ENCODE measurements at places on chromosomes 5 and 9.

DNA sequence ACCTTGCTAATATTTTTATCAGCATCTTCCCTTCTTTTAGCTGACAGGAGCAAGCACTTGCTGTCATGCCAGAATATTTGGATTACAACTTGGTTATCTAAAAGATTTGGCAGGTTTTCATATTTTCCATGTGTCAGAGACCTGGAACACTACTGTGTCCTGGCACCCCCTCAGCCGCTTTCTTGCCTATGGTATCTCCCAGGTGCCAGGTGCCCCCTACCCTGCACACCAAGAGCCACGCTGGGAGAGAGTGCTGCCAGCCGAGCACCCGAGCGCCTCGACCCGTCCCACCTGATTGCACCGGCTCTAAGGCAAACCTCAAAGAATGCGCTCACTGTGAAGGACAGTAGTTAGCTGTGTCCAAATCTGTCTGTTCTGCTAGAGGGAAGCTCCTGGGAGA lies 84.8 kb downstream of the GTF3C4 start:
- DNase-seq = no peak

GRCh38 chr5:6941631-6942030 lies 228.4 kb downstream of the TENT4A start:
- no peak for DNase-seq

GRCh38 chr5:72314571-72315172 lies 5.4 kb downstream of the MRPS27 start:
- DNase-seq = no peak

DNA sequence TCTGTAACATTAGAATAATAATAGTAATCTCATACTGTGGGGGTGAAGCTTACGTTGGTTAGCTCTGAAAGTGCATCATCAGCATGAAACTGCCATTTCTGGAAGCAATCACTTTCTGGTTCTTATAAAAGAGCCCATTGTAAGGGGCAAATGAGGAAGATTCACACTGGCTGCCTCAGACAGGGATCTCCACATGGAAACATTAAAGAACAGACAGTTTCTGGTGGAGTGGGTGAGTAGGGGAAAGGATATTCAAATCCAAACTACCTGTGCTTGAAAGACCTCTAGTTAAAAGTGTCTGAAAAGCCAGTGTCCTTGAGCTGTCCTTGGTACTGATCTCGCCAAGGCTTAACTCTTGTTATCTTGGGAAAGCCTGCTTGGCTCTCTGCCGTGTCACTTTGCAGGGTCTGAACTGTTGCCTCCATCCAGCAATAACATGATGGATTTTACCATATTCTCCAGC lies 19.1 kb upstream of the SLC31A2 start:
- peak; percentile 14 for DNase-seq

- no peak for DNase-seq
Observed at GRCh38 chr9:123358181-123358905, 2.3 kb downstream of the CRB2 start.

GRCh38 chr5:140011297-140011802 lies 31.7 kb downstream of the NRG2 start:
- DNase-seq = peak; percentile 27

GRCh38 chr5:107617052-107617451 lies 53.7 kb downstream of the EFNA5 start:
- DNase-seq = no peak

DNA sequence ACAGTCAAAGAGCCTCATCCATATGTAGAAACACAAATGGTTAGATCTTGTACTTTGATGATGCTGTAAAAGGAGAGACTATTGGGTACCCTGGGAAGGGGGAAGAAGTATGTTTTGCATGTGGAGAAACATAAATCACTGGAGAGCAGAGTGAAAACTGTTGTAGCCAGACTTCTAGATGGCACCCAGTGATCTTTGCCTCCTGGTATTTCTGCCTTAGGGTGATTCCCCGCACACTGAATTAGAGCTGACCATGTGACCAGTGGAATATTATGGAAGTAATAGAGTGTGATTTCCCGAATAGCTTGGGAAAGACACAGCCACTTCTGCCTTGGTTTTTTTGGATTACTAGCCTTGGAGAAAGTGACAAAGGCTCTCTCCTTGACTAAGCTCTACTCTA lies 174.3 kb downstream of the LPAR1 start:
- no peak for DNase-seq

DNA sequence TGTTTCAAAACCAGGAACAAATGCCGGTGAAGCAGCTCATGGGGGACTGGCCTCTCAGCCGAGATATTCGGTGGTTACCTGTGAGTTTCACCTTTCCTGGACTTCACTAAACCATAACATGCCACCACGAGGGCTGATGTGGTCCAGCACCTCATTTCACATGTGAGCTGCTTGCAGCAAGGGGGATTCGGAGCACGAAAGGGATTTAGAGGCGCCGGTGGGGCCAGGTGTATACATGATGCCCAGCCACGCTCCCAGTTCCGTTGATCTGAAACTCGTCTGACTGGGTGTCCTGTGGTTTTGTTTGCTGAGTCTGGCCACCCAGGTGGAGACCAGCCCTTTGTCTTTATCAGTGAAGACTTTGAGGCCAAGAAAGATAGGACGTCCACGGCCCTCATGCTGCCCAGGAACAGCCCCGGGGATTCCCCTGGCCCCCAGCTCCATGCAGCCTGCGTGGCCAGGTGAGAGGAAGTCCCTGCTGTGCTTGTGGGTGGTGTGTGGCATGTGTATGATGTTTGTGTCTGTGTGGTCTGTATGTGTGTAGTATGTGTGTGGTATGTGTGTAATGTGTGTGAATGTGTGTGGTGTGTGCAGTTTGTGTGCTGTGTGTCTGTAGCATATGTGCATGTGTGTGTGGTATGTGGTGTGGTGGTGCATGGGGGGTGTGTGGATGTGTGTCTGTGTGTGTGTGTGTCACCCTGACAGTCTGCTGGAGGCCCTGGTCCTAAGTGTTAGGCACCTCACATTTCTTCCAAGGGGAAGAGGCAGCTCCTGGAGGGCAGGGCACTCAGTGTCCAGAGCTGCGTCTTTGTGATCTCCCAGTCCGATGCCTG lies 23.4 kb downstream of the PHF2 start:
- DNase-seq = no peak

DNA sequence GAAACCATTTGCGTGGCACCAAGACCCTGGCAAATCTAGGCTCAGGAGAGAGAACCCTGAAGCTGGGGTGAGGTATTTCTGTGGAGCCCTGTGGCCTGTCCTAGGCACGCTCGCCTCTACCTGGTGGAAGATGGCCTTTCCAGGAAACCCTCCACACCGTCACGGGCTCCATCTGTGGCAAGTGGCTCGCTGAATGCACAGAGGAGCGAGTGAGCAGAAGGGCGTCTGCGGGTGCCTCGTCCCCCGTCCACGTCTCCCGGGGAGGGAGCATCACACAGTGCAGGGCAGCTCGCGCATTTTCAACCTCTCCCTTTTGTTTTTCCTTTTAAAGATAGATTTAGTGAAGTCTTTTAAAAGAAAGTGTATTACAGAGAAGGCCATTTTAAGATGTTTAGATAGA lies 25.3 kb upstream of the RASGEF1C start:
- DNase-seq = no peak

DNA sequence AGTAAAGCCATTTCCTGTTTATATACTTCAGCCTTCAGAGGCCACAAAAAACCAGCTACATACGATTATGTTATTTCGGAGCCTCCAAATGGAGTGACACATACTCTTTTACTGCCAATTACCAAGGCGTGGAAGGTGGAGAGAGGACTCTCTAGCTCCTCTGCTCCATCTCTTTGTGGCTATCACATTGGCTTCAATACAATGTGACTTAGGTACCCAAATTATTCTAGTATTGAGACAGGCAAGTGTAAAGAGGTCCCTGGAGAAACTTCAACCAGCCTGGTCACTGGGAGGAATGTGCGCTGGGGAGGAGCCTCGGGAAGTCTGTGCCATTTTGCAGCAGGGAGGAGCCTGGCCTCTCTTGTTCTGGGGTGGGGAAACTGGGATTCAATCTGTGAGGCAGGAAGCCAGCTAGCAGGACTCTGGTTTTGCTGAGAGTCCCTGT lies 85.8 kb upstream of the TAS2R1 start:
- no peak for DNase-seq

DNA sequence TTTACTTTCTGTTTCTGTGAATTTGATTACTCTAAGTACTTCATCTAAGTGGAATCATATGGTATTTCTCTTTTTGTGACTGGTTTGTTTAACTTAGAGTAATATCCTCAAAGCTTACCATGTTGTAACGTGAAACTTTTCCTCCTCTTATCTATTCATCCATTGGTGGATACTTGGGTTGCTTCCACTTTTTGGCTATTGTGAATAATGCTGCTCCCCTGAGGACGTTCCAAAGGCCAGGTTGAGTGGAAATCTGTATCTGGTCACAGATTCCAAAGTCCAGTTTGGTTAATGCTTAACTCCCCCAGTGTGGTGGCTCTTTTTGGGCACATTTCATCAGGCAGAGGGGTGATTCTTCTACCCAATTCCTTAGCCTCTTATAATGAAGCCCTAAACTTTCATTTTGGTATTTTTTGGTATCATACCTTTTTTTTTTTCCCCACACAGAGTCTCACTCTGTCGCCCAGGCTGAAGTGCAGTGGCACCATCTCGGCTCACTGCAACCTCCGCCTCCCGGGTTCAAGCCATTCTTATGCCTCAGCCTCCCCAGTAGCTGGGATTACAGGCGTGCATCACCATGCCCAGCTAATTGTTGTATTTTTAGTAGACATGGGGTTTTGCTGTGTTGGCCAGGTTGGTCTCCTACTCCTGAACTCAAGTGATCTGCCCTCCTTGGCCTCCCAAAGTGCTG lies 65.4 kb downstream of the CMYA5 start:
- no peak for DNase-seq

- no peak for DNase-seq
Observed at GRCh38 chr9:92517046-92517445, 18.7 kb downstream of the ECM2 start.

GRCh38 chr5:886716-887325 lies 5.8 kb downstream of the BRD9 start:
- DNase-seq = no peak

Measured in inflammatory macrophage (primary cell).